ENCODE measurements at places on chromosomes 16 and 17. TPM values are rescaled to one million over a fixed set of nuclear protein-coding genes. Genes with fewer than 3 reads are reported as not detected.

Gene PTX4
- not detected for total RNA-seq

DNA sequence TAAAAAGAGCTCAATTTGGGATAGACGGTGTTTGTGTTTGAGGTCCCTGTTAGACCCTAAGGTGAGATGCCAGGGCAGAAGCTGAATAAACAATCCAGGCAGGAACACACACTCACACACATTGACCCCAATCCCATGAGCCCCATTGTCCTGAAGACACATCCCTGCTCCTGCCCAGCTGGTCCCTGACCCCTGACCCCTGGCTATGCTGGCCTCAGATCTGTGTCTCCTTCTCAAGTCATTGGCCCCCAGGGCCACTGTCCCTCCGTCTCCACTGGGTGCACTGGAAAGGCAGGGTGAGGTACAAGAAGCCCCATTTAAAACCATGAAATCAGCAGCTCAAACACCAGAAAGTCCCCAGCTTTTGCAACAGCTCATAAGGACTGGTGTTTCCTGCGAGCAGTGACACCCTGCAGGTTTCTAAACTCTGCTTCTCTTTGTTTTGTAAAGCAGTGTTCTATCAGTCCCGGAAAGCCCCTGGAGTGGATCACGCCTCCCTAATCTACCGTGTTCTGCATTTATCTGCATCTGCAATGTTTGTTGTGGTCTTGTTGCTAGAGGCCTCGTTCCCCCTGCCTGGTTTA, 18.0 kb upstream of the ASGR2 start:
- DNase-seq = peak; percentile 47

GRCh38 chr16:22623351-22623781, 112.7 kb downstream of the NPIPB5 start:
- DNase-seq = no peak

GRCh38 chr17:8314797-8315763, 5.0 kb downstream of the ARHGEF15 start:
- DNase-seq = peak; percentile 53

DNA sequence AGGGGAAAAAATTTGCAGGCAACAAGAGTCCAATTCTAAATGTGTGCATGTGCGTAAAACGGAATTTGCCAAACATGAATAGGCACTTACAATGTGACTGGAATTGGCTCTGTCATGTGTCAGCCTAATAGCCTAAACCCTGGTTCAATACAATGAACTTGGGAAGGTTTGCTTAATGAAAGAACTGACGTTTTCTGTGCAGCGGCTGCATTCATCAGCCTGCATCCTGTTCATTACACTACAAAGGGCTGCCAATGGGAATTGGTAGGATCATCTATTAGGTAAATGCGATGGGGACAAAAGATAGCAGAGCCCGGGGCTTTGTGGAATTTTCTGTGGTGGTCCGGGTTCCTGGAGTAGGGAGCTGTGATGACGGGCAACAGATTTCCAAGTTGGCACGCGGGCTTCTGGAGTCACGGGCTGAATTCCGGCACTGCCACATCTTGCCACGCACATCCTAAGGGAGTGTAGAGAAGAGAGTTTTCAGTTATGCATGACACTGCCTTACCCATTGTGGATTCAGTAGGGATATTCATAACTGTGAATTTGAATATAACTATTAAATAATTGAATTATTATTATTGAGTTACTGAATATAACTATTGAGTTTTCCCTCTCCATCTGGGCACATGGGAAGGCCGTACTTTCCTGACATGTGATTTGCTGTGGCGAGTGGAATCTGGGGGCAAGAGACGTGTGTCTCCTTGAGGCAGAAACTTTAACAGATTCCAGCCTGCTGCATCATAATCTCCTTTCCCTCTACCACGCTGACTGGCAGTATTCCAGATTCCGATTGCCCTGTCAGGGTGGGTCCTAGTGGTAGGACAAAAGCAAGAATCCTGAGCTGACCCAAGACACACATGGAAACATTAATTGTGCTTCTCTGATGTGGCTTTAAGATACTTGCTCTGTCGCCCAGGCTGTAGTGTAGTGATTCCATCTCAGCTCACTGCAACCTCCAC, 565.6 kb downstream of the WWOX start:
- peak; percentile 17 for DNase-seq

DNA sequence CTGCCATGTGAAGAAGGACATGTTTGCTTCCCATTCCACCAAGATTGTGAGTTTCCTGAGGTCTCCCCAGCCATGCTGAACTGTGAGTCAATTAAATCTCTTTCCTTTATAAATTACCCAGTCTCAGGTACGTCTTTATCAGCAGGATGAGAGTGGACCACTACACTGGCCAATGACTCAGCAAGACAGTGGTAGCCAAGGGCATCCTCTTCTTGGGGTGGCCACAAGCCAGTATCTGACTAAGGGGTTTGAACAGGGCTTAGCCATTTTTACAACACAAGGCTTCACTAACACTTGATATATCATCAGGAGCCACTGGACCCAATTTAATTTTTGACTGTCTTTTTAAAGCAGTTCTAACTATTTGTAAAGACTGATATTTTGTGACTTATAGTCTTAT, 21.1 kb upstream of the KRT24 start:
- DNase-seq = no peak

Gene CMTM4
- 84.8 TPM for total RNA-seq

GRCh38 chr16:66399930-66400329, 27.2 kb upstream of the BEAN1 start:
- no peak for DNase-seq

GRCh38 chr16:61471737-61472136, 564.5 kb downstream of the CDH8 start:
- DNase-seq = no peak

DNA sequence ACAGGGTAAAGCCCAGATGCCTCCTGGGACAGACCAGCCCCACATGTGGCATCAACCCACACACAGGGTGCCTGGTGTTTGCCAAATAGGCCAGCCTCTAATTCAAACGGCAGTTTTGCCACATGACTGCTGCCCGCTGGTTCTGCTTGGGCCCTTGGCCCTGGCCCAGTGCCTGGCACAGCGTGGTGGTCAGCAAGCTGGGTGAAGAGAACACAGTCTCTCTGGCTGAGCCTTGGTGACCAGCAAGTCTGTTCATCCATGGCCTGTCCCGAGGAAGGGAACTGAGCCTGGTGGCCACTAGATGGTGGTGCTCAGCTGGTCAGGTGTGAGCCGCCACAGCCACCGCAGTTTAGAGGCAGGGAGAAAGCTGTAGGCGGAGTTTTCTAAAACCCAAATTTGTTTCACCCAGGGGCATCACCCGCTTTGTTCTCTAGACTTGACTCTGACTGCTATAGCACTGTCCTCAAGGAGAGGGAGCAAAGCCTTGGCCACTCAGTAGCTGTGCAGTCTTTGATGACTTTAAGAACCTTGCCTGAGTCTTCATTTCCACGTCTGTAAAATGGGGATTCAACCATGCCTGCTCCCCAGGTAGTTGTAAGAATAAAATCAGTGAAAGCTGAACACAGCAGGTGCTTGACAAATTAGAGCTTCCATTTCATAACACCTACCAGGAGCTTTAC, 4.7 kb upstream of the GFAP start:
- DNase-seq = peak; percentile 89

- no peak for DNase-seq
These were observed 6.4 kb upstream of the CEP20 start for GRCh38 chr16:15894571-15895374.

Gene TMEM98
- total RNA-seq = 320 TPM

DNA sequence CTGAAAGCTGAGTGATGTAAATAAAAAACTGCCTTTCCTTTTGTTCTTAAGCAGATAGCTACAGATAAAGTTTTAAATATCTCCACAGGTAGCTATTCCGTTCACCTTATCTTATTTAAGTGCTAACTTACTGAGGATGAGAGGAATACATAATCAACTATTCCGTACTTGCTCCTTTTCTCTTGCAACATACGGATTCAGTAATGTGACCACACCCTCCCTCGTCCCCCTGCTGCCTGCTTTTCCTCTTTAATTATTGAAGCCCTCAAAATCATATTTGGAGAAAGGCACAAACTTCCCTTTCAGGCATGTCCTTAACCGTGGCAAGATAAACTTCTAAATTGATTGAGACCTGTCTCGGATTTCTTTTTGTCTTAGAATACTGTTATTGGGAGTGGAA, 101.4 kb downstream of the MAP2K4 start:
- DNase-seq = no peak

- DNase-seq = peak; percentile 55
These were observed 276.4 kb downstream of the FOXL1 start for GRCh38 chr16:86854626-86855294.

DNA sequence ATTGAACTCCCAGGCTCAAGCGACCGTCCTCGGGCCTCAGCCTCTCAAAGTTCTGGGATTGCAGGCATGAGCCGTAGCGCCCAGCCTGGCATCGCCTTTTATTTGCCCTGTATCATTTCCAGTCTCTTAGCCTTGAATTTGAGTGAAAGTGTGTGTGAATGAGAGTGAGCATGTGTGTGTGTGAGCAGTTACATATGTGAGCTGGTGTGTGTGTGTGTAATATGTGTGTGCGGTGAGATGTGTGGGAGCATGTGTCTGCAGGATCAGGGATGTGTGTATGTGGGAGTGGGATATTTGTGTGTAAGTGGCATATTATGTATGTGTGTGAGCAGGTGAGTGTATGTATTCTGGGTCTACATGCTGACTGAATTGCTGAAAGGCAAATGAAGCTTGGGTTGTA, 5.5 kb downstream of the RAB11FIP3 start:
- no peak for DNase-seq

- no peak for DNase-seq
These were observed 3.8 kb downstream of the CIITA start for GRCh38 chr16:10880594-10881452.

Gene NPIPB9
- 3.2 TPM for total RNA-seq

Gene MRPL58
- 39.3 TPM for total RNA-seq

Gene KRT16
- total RNA-seq = 1.1 TPM

DNA sequence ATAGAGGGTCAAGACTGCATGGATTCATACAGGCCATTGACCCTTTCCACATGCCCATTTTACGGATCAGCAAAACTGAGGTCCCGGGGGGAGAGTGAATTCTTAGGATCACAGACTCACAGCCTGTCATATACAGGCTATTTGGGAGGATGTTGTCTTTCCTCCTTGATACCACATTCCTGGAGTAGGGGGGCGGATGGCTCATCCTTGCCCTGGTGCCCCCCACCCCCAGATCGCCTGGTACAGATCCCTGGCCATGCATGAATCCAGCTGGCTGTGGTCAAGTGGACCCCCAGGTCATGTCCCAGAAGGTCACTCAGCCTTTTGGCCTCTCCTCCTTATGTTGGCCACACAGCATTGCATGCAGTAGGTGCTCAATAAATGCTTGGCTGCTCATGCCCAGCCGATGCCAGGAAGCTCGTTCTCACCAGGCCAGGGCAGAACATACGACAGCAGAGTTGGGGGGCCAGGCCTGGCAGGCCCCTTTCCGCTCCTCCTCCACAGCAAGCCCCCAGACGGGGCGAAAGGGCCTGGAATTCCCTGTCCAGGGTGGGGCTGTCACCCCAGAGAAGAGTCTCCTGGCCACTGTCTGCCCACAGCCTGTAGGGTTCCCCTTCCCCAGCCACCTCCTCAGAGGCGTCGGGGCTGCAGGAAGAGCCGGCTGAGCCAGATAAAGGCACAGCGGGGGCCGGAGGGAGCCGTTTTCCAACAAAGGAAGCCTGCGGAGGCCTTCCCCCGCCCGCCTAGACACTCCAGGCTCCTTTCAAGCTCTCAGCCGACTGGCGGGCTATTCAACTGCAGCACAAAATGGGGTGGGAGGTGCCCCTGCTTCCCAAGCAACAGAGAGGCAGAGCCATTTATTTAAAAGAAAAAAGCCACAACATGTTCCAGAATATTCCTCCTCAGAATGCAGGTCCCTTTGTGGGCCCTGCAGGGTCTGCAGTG, 215.7 kb upstream of the CIBAR2 start:
- DNase-seq = peak; percentile 74

- DNase-seq = no peak
These were observed 4.9 kb upstream of the ACTG1 start for GRCh38 chr17:81517339-81518112.

DNA sequence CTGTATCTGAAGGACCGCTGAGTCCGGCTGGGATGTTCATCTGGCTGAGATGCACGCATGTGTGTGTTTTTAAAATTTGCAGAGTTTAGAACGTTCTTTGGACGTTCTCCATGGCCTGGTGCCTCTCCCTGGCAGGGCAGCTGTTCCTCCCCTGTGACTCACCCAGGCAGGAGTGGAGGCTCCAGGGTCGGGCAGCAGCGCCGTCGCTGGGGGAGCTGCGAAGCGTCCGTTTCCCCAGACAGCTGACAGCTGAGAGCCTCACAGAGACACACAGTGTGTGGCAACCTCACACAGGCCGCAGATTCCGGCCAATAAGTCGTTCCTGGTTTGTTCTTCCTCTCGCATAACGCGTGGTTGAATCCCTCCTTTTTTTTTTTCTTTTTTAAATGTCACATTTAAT, 80.6 kb downstream of the OR1D5 start:
- DNase-seq = peak; percentile 73

- DNase-seq = no peak
These were observed 197.3 kb downstream of the ANKFN1 start for GRCh38 chr17:56350592-56350991.

DNA sequence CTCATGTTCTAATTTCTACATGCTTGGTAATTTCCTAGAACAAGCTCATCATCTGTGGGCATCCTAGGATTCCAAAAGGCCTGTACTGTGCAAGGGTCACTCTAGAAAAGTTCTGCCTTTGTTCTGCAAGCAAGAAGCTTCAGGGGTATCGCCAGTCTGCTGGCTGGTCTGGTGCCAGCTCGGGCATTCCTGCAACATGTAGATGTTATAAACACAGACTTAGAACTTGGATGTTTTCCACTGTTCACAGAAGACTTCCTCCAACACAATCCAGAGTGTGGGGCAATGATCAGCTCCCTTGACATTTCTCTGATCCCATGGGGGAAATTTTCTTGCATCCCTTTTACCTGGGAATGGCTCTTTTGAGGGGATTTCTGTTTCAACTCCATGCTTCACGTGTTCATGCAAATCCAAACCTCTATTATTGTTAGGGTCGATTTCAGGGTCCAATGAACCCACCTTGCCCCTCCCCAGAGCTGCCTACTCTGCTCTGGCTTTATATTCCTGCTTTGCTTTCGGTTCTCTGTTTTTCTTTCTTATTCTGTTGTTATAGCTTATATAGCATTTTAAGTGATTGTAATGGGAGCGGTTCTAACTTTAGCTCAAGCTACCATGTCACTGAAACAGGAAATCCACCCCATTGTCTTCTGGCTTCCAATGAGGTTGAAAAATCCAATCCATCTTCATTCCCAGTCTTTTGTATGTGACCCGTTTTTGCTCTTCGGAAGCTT, 25.3 kb downstream of the UBE2O start:
- DNase-seq = no peak

Gene CCL1
- not detected for total RNA-seq

GRCh38 chr16:50210266-50211038, 55.9 kb upstream of the ADCY7 start:
- DNase-seq = peak; percentile 91

DNA sequence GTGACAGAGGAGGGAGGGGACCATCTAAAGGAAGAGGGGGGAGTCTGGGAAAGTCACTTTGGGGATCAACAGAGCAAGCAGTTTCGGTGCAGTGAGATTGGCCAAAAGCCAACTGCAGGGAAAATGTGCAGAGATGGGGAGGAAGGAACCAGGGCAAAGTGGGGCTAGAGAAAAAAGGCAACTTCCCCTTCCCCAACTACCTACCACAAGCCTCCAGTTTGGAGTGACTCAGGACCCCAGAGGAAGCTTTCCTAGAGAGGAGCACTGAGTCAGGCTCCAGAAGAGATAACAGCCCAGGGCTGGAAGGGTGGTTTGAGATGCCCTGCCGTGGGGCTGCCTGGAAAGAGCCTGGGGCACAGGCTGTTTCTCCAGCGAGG, 6.9 kb upstream of the CD300LD start:
- DNase-seq = no peak

Gene PIGL
- total RNA-seq = 35.9 TPM

- peak; percentile 88 for DNase-seq
These were observed 94.9 kb downstream of the ANKRD11 start for GRCh38 chr16:89395150-89396142.
